Metanephros (tissue), 2 donors: ENCODE measurements at places on chromosomes 6 and 20. TPM values are rescaled to one million over a fixed set of nuclear protein-coding genes. Genes with fewer than 3 reads are reported as not detected.

The BICRAL gene
- 13.4 TPM for total RNA-seq

The GHRH gene
- not detected for total RNA-seq

The PEX3 gene
- total RNA-seq: 43.0 TPM

The NDRG3 gene
- 22.5 TPM for total RNA-seq

The FAM83B gene
- 13.4 TPM for total RNA-seq

The EPB41L1 gene
- 91.2 TPM for total RNA-seq

The BPIFA3 gene
- total RNA-seq: not detected

The PRSS16 gene
- 0.47 TPM for total RNA-seq

The ANGPT4 gene
- total RNA-seq: 0.12 TPM

The SLC22A2 gene
- total RNA-seq: 8.6 TPM

The HSPA12B gene
- 25.5 TPM for total RNA-seq

The TRIM31 gene
- not detected for total RNA-seq

The RAMACL gene
- 2.6 TPM for total RNA-seq

The EPPIN gene
- total RNA-seq: not detected

The POPDC3 gene
- 4.7 TPM for total RNA-seq

The BMP6 gene
- 8.6 TPM for total RNA-seq

The CTCFL gene
- total RNA-seq: 0.88 TPM

The GSTA2 gene
- total RNA-seq: not detected

The UNC5CL gene
- 14.6 TPM for total RNA-seq

The ENPP1 gene
- total RNA-seq: 30.9 TPM

The NFATC2 gene
- 4.3 TPM for total RNA-seq

The SLC22A23 gene
- 16.2 TPM for total RNA-seq

The LY6G6D gene
- total RNA-seq: not detected

The SCGN gene
- 0.35 TPM for total RNA-seq

The BEND6 gene
- 2.5 TPM for total RNA-seq

The TP53RK gene
- total RNA-seq: 18.5 TPM

The WFDC10A gene
- total RNA-seq: not detected

The SIRPD gene
- total RNA-seq: 0.12 TPM
